ENCODE measurements at places on chromosomes 6 and 20.
A peak's percentile ranks its signal among the peaks of the same experiment; 100 is the strongest.

- DNase-seq, result no peak
Observed at GRCh38 chr20:25223179-25223661, 24.7 kb upstream of the PYGB start.

DNA sequence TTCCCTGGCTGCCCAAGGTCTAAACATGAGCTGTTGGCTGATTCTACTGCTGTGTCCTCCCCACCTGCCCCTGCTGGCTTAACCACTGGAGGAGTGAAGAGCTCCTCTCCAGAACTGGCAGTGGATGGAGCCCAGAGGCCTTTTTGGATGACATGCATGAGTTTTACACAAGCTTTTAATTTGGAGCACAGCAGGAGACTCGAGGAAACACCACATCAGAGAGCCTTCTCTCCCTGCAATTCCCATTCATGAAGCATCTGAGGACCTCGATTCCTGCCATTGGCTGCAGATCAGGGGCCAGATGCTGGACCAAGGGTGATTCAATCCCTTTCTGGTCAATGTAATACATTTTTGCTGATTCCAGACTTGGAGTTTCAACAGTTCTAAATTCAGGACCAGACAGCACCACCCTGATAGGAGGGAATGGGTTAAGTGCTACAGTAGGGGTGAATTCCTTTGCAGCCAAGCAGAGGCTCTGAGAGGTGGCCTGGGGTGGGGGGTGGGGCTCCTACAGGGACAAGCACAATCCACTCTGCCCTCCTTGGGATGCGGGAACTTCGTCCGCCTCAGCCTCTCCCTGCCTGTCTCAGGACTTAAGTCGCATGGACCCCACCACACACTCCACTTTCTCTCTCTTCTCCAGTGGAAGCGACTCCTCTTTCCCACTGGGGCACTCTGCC, 599 bp upstream of the PSORS1C1 start:
- DNase-seq, result no peak

DNA sequence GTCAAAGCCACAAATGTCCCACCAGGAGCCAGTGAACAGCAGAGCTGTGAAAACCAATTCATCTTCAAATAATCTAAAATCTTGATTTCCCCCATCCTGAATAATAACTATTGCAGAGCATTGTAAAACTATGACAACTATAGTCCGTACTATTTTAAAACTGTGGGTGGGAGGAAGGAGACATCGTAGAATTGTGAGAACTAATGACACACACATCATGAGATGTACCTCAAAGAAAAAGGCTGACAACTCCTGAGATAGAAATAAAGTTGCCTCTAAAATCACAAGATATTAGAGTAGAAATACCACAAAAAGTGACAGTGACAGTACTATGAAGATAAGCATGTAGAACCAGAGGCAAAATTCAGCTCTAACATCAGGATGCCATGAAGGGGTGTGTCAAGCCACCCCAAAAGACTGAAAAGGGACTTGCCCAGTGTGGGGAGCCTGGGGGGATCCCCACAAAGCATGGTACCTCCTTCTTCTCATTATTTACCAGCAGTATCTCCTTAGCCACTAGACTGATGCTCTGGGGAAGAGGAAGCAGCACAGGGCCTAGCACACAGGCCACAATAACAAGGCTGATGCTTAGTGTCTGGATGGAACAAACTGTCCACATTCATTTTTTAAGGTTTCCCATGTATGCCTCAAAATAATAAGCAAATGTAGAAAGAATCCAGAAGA, 13.4 kb downstream of the NAPB start:
- peak; percentile 41 for DNase-seq

DNA sequence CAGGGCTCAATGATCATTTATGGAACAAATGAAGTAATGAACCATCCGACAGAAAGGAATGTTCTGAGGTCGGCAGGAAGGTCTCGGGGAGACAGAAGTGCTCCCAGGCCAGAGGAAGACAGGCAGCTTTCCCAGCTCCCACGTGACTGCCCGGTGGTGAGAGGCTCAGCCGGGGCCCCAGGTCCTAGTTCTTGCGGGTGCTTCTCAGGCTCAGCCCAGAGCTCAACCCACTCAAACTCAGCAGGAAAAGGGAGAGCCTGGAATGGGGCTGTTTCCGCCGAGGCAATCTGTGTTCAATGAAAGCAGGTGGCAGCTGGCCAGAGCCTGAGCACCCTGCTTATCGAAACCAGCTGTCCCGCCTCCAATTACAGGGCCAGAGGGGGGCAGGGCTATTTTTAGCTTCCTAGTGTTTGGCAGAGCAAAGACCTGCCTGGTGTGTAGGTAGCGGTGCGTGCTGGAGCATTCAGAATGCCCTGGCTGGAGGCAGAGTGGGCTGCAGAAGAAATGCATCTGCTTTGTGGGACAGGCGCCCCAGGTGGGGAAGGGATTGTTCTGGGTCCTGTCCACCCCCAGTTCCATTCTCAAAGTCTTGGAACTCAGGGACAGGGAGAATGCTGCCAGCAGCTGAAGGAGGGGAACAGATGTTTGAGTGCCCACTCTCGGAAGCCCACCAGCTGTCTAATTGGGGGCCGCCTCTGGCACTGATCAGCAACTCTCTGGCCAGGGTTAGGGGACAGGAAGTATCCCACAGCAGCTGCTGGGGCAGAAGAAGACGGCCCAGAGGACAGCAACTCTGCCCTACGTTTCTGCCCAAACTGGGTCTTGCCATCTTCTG, 145.1 kb downstream of the PREX1 start:
- DNase-seq, result no peak

DNA sequence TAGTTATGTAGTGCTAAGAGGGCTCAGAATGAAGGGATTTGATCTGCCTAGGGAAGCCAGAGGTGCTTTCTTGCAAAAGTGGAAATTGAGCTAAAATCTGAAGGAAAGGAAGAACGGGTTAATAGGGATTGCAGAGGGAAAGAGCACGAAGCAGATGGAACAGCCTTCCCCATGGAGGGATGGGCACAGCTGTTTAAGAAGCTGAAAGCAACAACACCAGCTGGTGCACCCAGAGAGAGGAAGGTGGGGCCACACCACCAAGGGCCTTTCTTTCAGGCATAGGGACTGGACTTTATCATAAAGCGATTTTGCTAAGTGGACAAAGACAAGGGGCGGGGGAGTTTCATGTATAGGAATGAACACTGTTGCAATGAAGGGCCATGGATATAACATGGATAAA, 65.8 kb upstream of the SNRPB2 start:
- DNase-seq, result no peak

- no peak for DNase-seq
Observed at GRCh38 chr6:109121411-109121810, 26.1 kb downstream of the CEP57L1 start.

DNA sequence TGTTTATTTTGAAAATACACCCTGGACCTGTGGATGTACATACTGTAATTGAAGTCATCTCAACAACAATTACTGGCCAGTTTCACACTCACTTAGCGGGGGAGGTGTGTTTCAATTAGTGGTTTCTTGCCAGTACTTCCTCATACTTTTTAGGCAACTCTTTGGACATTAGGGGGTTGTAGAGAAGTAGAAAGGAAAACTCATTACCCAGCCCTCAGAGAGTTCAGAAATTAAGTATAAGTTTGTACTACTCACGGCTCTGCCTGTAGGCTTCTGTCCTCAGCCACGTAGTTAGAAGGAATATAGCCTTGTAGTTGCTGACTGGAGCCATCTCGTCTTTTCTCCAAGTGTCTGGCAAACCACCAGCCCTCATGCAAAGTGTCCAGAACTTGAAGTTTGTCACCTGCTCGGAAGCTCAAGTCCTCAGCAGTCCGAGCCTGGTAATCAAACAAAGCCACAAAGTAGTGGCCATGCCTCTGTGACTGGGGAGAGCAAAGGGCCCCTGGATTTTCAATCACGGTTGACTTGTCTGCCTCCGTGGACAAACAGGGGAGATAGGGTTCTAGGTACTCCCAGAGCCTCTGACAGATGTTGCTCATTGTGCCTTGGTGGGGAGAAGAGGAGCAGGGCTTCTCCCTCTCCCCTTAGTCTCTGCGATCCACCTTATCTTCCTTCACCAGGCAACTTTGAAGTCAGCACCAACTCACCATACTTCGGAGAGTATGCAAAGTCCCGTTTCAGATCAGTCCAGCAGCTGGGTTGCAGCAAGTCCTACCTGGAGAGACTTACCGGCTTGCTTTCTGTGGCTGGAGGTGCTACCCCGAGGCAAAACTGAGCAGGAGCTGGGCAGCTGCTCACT, 749 bp downstream of the FRK start:
- no peak for DNase-seq

GRCh38 chr6:69581581-69581980, 215.2 kb downstream of the LMBRD1 start:
- DNase-seq, result no peak

GRCh38 chr6:33995309-33996119, 150.4 kb downstream of the GRM4 start:
- DNase-seq, result no peak

DNA sequence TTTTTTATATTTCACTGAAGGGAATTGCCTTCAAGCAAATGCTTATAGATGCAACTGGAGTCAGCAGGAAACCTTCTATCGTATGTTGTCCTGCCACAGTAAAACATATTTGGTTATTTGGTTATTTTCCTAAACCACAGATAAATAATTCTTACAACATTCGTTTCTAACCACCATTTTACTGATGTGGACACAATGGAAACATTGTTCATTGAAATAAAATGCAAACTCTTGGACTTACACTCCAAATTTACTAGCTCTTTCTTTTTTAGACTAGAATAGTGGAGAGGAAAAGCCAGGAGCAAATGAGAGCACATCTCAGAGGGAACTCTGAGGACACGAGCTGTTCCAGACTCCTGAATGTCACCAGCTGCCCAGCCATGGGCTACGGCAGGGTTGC, 114.8 kb downstream of the RPS12 start:
- no peak for DNase-seq

DNA sequence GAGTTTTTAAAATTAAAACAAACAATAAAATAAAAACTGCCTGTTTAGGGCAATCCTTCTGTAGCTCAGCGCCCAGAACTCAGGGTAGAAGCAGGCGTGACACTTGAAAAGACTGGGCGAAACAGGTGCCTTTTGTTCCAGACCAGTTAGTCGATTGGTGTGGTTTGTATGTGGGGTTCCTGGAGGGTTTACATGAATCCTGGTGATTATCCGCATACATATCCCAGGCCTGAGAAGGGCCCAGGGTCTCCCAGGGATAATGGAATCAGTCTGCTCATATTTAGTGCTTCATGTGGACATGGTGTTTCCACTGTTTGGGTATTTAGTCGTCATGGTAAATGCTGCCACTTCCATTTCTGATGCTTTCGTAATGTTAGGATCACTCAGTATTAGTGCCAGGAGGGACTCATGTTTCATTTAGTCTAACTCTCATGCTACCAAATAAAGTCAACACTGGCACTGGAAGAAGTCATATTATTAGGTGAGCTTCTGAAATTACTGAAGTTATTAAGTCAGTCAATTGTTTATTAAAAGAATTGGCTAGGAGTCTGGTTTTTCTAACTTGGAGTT, 116.5 kb downstream of the SAMD5 start:
- DNase-seq, result no peak

GRCh38 chr6:37794825-37795224, 24.7 kb upstream of the ZFAND3 start:
- no peak for DNase-seq

- no peak for DNase-seq
Observed at GRCh38 chr6:3788408-3789017, 37.0 kb upstream of the PXDC1 start.

DNA sequence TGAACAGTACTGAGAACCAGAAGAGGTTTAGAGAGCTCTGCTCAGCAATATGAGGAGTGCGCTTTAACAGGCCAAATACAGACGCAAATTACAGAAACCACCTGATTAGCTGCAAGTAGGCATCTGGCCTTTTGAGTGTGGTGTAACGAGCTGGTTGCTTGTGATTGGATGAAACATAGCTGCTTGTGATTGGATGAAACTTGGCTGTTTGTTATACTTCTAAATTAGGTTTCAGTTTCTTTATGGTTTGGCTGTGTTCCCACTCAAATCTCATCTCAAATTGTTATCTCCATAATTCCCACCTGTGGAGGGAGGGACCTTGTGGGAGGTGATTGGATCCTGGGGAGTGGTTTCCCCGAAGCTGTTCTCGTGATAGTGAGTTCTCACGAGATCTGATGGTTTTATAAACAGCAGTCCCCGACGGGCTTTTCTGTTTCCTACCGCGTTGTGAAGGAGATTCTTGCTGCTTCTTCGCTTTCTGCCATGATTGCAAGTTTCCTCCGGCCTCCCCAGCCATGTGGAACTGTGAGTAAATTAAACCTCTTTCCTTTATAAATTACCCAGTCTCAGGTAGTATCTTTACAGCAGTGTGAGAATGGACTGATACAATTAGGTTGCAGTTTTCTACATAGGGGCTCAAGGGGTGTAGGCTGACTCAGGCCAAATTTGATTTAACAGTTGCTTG, 655.9 kb upstream of the MAN1A1 start:
- no peak for DNase-seq

- no peak for DNase-seq
Observed at GRCh38 chr20:40189621-40190020, 499.4 kb downstream of the MAFB start.

DNA sequence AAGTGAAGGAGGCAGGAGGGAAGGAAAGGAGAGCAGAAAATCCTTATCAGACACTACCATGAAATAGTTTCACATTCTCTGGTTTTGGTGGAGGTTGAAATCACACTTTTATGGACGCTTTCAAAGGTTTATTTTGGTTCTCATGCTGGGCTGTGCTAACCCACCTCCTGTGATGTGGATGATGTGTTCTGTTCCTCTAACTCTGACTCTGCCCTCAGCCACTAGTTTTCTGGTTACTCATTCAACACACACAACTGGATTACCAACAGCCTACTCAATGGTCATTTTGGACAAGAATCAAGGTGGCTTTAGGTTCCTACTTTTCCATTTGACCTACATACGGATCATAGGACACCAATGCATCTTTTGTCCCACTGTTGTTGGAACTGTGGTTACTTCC, 522.1 kb upstream of the BTBD3 start:
- no peak for DNase-seq
